ENCODE measurements at places on chromosomes 6 and 20. TPM values are rescaled to one million over a fixed set of nuclear protein-coding genes. Genes with fewer than 3 reads are reported as not detected.

The FAM209B gene
- not detected for polyA plus RNA-seq

The TMEM200A gene
- polyA plus RNA-seq = 30.7 TPM

The ATXN1 gene
- 28.2 TPM for polyA plus RNA-seq

The C4A gene
- 4.4 TPM for polyA plus RNA-seq

The BMP2 gene
- 1.1 TPM for polyA plus RNA-seq

The MAP1LC3A gene
- polyA plus RNA-seq = 58.3 TPM

The DDR1 gene
- polyA plus RNA-seq = 196 TPM

The KIAA1586 gene
- 34.4 TPM for polyA plus RNA-seq

The BEND3 gene
- 5.7 TPM for polyA plus RNA-seq

The SYTL3 gene
- 3.8 TPM for polyA plus RNA-seq

The SCUBE3 gene
- polyA plus RNA-seq = 7.3 TPM

The FAXC gene
- 130 TPM for polyA plus RNA-seq

The PACRG gene
- 6.9 TPM for polyA plus RNA-seq

The FILIP1 gene
- polyA plus RNA-seq = 1.4 TPM

The TNFAIP3 gene
- 0.20 TPM for polyA plus RNA-seq

The CPXM1 gene
- polyA plus RNA-seq = 42.1 TPM

The SIRPD gene
- not detected for polyA plus RNA-seq

The CCN2 gene
- 2.3 TPM for polyA plus RNA-seq

The PHACTR3 gene
- polyA plus RNA-seq = 1.3 TPM
